Activated CD8-positive, alpha-beta memory T cell treated with anti-CD3 and anti-CD28 coated beads for 24 hours (primary cell): ENCODE measurements at places on chromosomes 5 and 9.

- no peak for DNase-seq
Measured at GRCh38 chr5:33223563-33224284, 217.0 kb upstream of the TARS1 start.

DNA sequence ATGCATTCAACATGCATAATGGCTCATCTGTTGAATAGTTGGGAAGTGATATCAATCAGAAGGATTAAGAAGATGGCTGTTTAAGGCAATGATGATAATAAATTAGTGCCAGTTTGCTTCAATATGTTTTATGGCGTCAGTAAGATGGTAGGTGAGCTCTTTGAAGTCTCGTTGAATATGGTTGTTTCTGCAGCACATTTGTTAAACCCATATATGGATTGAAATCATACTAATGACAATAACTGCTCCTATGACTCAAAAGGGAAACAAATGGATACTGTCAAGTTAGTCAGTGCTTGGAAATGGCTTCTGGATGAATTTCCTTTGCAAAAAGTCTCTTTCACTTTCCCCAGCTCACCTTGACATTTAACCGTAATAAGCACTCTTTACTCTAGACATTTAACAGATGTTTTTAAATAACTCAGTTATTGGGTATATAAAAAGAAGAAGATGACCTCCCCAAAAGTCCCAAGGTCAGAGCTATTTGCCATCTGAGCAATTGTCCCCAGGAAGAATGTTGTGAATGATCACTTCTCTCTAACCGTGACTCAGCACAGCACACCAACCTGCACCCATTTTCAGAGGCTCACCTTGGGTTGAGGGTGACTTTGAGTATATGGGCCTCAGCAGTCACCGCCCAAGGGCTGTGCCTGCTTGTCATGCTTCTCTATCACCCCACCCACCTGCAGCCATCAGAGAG lies 133.4 kb downstream of the GRIA1 start:
- DNase-seq, result no peak

DNA sequence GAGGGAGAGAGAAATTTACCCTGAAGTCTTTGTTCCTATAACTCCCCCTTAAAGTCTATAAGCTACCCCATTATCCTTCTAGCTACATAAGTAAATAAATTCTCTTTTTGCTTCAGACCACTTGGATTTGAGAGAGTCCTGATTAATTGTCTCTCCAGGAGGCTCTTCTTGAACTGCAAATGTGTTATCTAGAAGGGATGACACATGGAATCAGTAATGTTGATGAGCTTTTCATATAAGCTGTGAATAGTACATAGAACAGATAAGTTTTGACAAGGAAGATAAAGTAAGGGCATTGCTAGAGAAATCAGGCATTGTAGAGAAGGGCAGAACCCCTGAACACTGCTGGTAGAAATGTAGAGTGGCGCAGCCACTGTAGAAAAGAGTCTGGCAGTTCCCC lies 42.5 kb upstream of the GNPDA1 start:
- no peak for DNase-seq

DNA sequence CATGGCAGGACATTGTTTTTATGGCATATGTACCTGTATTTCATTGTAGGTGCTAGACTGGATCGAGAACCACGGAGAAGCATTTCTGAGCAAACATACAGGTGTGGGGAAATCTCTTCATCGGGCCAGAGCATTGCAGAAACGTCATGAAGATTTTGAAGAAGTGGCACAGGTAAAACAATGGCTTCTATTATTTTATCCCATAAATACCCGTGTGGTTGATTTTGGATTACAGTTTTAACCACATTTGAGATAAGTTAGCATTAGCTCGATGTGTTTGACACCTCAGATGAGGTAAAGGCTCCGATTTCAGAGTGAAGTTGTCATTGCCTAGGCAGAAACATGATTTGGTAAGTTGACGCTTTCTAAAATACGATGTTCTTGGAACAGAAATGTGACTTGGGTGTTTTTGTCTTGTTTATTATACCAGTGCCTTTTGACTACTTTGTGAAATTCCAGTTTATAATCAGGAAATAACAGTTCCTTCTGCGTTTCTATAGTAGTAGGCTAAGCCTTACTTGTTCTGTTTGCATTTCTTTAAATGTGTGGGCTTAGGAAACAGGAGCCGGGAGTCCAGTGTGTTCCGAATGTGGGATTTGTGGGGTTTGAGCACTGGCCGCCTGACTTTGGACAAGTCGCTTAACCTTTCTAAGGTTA lies 187.7 kb downstream of the TRIO start:
- no peak for DNase-seq

GRCh38 chr5:120873083-120873482 lies 409.0 kb downstream of the PRR16 start:
- DNase-seq, result no peak

DNA sequence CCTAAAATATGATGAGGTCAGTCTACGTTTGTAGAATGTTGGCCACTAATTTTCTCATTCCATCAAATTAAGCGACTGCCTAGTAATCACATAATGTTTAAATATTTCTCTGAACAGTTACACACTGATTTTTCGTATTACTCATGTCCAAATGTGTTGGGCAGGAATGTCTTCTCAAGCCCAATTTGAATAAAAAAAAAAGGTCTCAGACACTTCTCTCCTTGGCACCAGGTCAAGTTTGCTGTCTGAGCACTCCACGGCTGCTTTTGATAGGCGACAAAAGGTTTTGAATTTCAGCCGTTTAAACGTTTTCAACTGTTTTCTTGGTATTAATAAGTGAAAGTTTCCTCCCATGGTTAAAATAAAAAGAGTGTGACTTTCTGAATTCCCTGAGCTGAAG lies 542.1 kb downstream of the IRX1 start:
- DNase-seq, result no peak

- no peak for DNase-seq
Measured at GRCh38 chr5:92581249-92581648, 999.8 kb downstream of the NR2F1-AS1 start.

DNA sequence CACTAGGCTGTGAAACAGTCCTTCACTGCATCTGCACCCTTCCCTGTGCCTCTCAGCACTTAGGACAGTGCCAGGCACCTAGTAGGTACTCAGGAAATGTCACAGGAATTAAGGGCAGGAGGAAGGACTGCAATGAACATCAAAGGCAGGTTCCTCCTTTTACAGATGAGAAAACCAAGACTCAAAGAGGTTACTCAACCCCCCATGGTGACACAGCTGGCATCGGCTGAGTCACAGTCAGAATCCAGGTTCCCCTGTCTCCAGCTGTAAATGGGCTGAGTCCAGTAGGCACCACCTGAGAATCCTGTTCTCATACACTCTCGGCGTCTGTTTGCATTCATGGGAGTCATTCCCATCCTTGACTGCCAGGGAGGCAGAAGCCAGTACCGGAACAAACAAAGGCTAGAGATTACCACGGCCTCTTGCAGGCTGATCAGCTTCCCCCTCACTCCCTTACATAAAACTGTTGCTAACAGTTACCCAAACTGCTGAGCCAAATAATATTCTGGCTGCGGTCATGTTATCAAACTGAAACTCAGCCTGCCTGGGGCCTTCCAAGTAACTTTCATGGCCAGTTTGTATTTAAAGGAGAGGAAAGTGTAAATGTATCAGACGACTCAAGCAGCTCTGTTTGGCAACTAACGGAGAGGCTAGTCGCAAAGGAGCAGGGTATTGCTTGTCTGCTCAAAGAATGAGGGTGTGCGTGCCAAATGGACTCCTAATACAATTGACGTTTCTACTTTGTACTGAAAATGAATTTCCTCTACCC lies 201.7 kb downstream of the PAPPA start:
- DNase-seq, result no peak

GRCh38 chr5:126499853-126500342 lies 76.7 kb downstream of the GRAMD2B start:
- DNase-seq, result no peak

GRCh38 chr9:7961076-7961475 lies 161.5 kb upstream of the DMAC1 start:
- no peak for DNase-seq

DNA sequence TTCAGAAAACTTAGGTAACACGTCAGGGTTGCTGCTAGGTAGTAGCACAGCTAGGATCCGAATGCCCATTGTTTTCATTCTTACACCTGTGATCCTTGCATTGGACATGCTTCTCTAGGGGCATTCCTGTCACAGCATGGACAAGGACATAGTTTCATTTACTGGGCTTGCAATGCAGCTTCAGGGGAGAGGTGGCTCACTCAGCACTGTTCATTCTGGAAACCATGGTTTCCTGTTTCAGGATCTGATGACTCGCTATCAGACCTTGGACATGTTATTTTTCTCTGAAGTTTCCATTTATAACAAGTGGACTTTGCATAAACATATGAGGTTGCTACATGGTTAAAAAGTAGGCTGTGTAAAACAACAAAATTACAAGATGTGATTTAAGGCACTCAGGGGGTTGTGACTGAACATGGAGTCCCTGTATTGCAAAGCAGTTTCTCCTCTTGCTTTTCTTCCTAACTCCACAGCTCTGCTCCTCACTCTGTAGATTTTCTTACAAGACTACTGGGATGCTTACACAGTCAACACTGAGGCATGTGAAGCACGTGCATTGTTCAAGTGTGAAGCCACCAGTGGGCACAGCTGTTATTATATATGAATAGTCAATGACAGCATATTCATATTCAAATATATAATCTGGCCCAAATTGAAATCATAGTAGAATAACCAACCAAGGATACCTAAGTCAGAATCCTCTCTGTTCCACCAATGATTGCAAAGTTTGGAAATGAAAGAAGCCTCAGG lies 66.1 kb upstream of the STK32A start:
- DNase-seq, result no peak

DNA sequence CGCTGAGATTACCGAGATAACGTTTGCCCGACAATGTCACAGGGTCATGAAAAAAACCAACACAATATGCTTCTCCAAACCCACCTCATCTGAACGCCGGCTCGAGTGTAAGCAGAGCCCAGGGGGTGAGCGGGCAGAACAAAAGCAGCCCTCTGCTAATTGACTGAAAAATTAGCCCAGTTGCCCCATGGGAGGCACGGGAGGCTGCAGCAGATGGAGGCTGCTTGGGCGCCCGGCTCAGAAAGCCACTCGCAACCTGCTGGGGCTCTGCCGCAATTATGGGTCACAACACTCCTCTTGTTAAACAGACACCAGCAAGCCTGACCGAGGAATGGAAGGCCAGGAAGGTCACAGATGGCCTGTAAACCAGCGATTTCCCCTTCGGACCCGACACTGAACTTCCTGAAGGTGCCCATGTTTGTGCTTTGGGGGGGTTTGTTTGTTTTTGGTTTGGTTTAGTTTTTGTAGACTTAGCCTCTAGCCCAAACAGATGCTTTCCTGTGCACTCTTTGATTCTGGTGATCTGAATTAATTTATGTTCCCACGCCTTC lies 104.6 kb upstream of the IRX1 start:
- DNase-seq, result no peak

DNA sequence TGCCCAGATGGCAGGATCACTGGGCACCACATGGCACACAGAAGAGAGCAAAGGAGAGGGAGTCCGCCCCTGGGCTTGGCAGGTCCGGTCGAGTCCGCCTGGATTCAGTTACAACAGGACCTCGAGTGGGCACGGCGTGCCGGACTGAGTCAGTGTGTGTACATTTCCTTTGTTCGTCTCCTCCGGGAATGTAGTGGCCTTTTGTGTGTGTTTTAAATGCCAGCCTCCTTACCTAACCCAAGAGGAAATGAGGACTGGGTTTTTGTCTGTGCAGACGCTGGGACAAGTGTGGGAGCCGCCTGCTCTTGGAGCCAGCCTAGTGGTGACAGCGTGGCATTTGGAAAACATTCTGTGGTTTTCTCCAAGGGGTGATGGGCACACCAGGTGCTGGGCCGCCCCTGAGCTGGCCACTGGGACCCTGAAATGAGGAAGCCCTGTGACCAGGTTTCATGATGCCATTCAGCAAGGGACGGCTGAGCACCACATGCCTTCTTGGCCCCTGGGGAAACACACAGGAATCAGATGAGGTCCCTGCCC lies 9.6 kb downstream of the NEK6 start:
- DNase-seq, result no peak

DNA sequence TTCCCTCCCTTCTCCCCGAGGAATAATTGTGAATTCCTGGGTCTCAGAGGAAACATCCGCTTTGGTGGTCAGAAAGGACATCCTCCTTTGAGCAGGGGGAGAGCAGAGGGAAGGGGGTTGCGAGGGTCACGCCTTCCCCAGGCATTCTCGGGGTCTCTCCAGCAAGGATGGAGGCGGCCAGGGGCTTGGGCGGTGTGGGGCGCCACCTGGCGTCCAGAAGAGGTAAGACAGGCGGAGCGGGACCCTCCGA lies 129.1 kb downstream of the KCNIP1 start:
- peak; percentile 85 for DNase-seq

DNA sequence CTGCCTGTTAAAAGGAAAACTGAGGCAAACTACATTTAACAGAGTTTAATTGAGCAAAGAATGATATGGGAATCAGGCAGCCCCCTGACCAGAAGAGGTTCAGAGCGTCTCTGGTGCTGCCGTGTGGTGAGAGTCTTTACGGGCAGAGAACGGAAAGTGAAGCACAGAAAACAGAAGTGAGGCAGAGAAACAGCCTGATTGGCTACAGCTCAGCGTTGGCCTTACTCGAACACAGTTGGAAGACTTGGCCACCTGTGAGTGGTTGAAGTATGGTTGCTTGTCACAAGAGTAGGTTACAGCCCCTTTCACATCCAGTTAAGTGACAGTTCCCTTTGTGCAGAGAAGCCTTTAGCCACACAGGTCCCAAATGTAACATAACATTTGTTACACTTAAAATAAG lies 16.9 kb upstream of the FBP1 start:
- peak; percentile 66 for DNase-seq

DNA sequence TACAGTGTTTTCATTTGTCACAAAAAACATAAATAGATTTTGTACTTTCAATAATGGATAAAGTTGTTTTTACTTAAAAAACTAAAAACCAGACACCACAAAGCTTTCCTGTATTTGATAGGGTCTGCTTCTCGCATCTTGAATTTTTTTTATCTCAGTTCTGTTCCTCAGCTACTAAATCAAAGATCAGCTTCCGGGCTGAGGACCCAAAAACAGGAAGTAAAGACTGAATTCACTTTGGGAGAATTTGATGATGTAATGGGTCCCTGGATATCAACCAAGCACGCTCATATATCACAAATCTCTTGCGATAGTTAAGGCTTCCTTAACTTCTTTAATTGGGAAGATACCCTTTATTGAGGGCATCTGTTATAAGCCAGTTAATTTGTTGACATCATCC lies 24.1 kb downstream of the ITK start:
- no peak for DNase-seq

DNA sequence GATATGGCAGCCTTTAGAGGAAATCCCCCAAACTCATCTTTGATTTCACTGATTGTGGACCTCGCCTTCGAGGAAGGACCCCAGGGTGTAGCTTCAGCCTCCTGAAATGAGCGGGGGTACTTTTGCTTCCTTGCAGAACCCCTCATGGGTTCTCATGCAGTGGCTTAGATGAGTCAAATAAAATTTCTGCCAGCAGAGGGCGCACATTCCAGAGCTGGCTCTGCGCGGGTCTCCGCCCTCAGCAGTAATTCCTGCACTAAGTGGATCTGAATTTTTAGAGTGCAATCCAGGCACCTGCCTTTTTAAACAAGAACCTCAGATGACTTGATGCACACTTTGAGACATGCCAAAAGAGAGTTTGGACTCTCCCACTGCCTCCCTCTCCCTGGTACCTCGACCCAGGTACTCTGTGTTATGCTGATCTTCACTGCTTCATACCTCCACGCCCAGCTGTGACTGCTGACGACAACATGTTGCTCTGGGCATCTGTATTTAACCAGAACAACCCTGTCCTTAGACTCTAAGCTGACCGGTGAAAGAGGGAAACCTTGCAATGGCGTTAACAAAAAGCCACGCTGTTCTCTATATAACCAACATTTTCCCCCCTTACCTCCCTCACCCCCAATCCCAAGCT lies 7.3 kb downstream of the EGFLAM start:
- DNase-seq, result peak; percentile 73
